ENCODE measurements at places on chromosomes 2 and 18. TPM values are rescaled to one million over a fixed set of nuclear protein-coding genes. Genes with fewer than 3 reads are reported as not detected.
A peak's percentile ranks its signal among the peaks of the same experiment; 100 is the strongest.

The HOXD3 gene
- 1.8 TPM for total RNA-seq

DNA sequence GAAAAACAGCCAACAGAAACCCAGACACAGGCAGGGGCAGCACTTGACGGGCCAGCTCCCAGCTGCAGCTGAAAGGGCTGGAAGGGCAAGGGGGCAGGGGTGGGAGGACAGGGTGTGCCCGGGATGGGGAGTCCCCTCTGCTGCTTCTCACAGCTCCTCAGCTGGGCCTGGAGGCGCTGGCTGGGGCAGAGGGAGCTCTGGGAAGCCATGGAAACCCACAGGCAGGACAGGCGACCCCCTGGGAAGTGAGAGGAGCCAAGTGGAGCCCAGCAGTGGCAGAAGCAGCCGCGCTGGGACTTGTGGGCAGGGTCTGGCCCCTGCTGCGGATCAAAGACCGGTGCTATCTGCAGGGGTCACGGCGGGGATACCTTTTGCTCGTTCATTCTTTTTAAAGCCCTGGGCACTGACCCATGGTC lies 20.7 kb downstream of the OTOF start:
- no peak for DNase-seq

DNA sequence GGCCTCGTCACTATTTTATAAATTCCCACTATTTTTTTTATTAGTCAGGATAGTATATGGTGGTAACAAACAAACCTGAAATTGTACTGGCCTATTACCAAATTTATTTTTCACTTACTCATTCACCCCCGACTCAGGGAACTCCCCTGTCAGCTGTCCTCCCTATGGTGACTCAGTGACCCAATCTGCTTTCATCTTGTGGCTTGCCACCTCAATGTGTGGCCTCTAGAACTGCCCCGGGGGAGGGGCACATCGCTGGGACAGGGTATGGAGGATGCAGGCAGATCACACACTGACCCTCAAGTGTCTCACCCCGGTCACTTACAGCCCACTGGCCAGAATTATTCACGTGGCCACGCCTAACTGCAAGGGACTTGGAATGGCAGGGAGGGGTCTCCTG lies 71.6 kb downstream of the ACTR2 start:
- peak; percentile 82 for DNase-seq

DNA sequence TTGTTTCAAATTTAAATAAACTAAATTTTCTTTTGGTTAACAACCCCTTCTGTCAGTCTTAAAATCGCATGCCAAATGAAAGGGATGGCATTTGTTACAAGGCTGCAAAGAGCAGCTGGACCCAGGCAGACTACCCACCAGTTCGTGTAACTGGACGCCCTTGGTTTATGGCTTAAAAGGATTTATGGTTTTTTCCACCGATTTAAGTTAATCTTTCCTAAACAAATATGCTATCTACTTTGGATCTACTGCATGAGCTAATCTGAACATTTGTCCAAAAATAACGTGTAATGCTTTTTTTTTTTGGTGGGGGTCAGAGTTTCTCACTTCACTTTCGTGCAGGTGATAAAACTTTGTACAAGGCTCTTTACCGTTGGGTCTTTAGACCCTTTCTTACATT lies 62.9 kb downstream of the DIS3L2 start:
- no peak for DNase-seq

GRCh38 chr18:79884963-79885728 lies 66.3 kb downstream of the SLC66A2 start:
- no peak for DNase-seq

GRCh38 chr18:3402982-3403451 lies 47.0 kb upstream of the TGIF1 start:
- no peak for DNase-seq

The SNTG2 gene
- total RNA-seq, result not detected

DNA sequence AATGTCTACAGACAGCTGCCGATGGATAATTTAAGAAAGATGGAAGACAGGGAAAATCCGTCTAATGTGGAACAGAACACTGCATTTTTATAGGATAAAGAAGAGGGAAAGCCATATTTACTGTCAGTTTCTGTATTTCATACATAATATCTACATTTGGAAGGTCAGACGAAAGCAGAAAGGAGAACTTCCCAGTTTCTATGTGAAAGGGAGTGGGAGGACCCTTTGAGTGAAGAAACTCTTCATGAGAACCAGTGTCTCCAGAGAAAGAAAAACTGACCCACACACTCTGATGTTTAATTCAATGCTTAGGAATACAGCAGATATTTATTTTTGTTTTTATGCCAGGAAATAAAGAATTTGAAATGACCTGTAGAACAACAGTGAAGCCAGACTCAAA lies 127.2 kb downstream of the CALCRL start:
- no peak for DNase-seq

DNA sequence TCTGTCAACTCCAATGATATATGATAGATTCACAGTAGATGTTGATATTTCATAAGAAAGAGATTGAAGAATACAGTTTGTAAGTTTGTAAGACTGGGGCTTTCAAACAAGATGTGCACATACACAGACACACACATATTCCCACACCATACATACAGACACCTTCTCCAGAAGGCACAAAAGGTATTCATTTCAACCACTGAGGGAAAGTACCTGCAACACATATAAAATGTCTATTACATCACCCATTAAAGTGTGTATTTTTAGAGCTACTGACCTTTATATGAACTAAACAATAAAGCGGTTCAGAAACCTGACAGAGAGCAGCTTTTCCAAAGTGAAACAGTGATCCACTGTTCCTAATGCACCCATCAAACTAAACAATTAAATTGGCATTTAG lies 53.3 kb downstream of the CCDC148 start:
- DNase-seq, result no peak

- peak; percentile 55 for DNase-seq
These were observed 145.9 kb downstream of the ZNF516 start for GRCh38 chr18:76349067-76349715.

DNA sequence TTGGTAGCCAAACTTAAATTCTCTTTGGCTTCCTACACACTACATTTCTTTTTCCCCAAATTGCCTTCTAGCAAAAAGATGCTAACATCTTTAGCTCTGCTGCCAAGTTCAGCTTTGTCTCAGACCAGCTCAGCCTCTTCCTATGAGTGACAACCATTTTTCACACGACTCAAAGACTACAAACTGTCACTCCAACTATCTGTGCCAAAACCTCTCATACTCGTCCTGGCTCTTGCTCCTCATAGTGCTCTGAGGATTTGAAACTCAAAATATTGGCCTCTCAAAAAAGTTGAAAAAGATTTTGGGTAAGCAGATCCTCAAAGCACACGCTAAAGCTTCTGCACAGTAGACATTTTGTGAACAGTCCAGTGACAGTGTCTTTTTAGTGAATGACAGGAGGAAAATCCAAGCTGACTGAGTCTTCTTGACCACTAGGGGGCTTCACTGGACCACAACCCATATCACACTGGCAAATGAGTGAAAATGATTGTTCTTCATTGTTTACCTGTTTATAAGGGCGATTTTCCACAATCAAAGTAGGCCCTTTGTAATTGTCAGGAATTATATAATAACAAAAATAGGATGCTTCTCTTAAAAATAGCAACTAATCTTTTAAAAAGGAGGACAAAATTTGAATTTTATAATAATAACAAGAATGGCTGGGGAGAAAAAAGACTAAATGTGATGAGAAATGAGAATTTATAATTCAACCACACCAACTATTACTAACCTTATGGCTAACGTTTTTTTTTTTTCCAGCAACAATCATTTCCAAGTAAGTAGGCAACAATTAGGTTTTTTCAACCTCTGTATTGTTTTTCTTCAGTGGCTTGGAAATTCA lies 85.5 kb upstream of the PGAP1 start:
- no peak for DNase-seq

DNA sequence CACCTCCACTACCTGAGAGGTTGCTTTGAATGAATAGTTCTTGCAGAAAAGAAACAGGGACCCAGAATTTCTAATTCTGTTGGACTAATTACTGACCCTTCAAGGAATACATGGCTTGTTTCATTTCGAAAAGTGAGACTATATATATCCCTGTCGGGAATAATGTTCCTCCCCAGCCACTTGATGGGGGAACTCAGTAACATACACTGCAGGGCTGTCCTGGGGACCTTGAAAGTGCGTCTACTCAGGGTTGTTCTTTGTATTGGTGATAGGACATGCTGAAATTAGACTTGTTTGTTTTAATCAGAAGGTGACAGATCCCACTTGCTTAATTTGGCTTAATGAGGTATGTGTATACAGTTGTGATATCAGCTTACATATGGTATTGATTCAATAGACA lies 25.5 kb downstream of the MGAT5 start:
- no peak for DNase-seq

DNA sequence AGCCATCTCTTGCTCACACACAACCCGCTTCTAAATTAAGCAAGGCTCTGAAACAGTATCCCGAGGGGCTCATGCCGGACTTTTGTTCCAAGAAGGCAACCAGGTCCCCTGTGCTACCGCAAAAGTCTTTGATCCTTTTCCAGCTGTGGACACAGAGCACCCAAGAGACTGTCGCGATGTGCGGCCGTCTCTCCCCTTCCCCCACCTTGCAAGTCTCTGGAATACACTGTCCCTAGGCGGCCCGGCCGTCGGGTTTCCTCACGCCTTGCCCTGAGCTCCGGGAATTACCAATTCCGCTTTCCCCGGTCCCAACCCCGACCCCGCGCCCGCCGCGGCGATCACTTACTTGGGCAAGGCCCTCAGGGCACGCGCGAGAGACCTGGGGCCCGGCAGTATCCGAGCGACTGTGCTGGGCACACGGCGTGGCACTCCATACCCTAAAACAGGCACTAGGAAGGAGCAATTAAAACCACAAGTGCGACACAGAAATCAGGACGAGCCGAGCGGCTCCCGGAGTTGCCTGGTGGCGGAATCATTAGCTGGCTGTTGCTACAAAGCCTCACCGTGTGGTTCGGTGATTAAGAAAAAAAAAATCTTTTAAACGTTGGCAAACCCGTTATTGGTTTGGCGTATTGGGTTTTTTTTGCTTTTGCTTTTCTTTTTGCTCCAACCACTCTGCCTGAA lies 2.2 kb upstream of the DLX1 start:
- DNase-seq, result no peak

DNA sequence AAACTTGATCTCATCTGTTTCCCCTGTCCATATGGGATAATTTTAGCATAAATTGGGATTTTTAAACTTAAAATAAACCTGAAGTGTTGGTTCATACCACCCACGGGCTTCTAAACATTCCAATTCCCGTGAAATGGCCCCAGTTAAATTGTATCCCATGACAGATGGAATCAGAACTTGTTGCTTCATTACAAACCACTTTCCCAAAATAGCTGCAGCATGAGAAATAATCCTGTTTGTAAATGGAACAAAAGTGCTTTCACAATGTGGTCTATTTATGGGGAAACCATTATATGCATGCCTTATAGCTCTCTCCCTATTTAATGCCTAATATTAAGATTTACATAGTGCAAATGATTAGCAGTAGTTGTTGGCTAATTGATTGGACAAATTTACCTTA lies 15.9 kb downstream of the SCG2 start:
- DNase-seq, result no peak

The CDH19 gene
- total RNA-seq, result not detected

The ATIC gene
- 223 TPM for total RNA-seq

The FRZB gene
- 0.08 TPM for total RNA-seq

DNA sequence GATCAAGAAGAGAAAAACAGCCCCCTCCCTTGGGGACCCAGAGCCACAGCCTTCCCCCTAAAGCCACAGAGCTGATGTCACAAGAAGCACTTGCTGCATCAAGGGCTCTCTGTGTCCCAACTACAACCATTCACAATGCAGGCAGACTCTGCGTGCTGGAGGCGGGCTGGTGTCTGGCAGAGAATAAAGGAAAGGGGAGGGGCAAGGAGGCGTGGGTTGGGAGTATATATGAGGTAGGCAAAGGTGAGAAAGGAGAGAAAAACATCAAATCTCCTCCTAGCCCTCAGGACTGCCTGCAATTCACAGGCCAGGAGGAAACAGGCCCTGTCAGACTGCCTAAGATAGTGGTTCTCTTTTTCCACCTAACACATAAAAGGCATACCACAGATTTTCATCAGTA lies 48.8 kb upstream of the IHH start:
- no peak for DNase-seq

GRCh38 chr2:226891780-226892590 lies 56.1 kb downstream of the RHBDD1 start:
- no peak for DNase-seq

The TCF7L1 gene
- 30.4 TPM for total RNA-seq

- DNase-seq, result no peak
These were observed 29.8 kb upstream of the ACTG2 start for GRCh38 chr2:73862987-73863386.

DNA sequence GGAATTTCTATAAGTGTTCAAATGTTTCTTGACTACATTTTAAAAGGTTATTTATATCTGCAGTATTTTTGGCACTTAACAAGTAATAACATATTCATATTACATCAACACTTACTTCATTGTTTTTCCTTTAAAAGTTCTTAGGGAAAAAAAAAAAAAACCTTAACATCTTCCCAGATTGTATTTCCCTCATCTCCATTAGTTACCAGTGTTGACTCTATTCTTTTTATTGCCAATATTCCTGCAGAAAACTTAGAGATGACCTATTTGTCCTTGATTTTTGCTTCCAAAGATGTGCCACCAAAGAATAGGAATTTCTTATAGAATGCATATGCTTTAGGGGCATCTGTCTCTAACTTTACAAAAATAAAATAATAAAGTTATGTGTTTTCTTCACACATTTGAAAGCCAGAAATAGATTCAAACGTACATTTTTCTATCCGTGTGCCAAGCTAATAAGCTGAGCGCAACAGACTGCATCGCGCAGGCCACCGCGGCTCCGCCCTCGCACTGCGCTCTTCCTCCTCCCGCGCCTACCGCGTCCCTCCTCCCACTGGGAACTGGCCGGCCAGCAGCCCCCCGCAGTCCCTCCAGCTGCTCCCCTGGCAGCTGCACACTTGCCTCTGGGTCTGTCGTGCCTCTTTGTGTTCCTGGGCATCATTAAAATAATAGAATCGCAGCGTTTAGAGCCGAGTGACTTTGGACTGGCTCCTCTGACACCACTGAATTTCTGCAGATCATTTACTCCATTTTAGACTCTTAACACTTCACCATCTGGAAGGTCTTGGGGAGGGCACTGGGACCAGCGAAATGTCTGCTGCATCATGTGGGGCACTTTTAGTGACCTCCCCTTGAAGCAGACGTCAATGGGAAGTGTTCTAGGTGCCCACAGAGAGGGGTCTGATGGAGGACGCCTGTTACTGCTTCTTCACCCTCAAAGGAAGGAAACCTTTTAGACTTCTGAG lies 21.2 kb upstream of the NAB1 start:
- DNase-seq, result no peak

DNA sequence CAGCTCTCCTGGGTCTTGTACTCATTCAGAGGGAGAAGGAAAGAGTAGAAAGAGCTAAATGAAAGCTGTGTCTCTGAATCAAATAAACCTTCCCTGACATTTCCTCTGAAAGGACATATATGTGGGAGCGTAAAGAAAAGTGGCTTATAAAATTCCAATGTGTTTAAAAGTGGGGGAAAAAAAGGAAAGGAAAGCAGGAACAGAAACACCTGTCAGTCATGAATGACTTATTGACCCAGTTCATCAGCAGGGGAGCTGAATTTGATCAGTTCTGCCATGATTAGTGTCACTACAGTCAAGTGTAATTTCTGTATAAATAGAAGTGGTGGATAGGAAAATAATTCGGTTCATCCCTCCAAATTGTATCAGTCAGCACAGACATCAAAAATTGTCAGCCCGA lies 382.5 kb downstream of the ERBB4 start:
- no peak for DNase-seq

- DNase-seq, result no peak
These were observed 57.8 kb downstream of the VIL1 start for GRCh38 chr2:218476676-218477075.

Data from Panc1 (cell line).